Activated CD8-positive, alpha-beta T cell treated with anti-CD3 and anti-CD28 coated beads for 36 hours (primary cell): ENCODE measurements at places on chromosomes 6 and 20. TPM values are rescaled to one million over a fixed set of nuclear protein-coding genes. Genes with fewer than 3 reads are reported as not detected.

GRM1 gene
- total RNA-seq: not detected

DYNLT2 gene
- total RNA-seq: 2.4 TPM

DLL1 gene
- total RNA-seq: 1.9 TPM

DNA sequence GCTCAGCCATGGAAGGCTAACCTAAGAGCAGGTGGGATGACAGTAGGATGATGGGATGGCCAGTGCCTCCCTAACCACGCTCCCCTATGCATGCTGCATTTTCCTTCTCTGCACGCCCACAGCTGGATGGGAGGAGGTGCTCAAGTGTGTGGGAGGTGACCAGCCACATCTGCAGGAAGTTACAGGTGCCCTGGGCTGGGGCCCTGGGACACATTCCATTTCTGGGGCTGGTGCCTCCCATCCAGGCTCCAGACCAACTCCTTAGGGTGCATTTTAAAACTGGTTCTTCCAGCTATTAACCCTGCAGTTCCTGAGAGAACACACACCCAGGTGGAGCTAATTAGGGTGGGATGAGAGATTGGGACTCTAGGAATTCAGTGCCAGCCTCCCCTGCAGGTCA, 135.3 kb upstream of the ARMC2 start:
- H3K4me1 ChIP-seq: peaks cover 6% of the 10 kb centered on the region
- no peaks in the 10 kb centered on the region for H3K27me3 ChIP-seq
- no peak for DNase-seq
- H3K27ac ChIP-seq: no peak overlapping the region

- H3K36me3 ChIP-seq: no peaks in the 10 kb centered on the region
- no peaks in the 10 kb centered on the region for H3K4me1 ChIP-seq
- no peak overlapping the region for H3K4me3 ChIP-seq
- no peak for DNase-seq
- H3K27me3 ChIP-seq: no peaks in the 10 kb centered on the region
Measured at GRCh38 chr6:9621276-9621675, 793.6 kb downstream of the TFAP2A start.

GRCh38 chr6:36594816-36595643, 868 bp downstream of the SRSF3 start:
- peaks cover 29% of the 10 kb centered on the region for H3K4me1 ChIP-seq
- H3K36me3 ChIP-seq: peaks cover 58% of the 10 kb centered on the region
- H3K27me3 ChIP-seq: no peaks in the 10 kb centered on the region
- peak overlapping the region; percentile 96 for H3K27ac ChIP-seq
- peak overlapping the region; percentile 86 for H3K4me3 ChIP-seq

DNA sequence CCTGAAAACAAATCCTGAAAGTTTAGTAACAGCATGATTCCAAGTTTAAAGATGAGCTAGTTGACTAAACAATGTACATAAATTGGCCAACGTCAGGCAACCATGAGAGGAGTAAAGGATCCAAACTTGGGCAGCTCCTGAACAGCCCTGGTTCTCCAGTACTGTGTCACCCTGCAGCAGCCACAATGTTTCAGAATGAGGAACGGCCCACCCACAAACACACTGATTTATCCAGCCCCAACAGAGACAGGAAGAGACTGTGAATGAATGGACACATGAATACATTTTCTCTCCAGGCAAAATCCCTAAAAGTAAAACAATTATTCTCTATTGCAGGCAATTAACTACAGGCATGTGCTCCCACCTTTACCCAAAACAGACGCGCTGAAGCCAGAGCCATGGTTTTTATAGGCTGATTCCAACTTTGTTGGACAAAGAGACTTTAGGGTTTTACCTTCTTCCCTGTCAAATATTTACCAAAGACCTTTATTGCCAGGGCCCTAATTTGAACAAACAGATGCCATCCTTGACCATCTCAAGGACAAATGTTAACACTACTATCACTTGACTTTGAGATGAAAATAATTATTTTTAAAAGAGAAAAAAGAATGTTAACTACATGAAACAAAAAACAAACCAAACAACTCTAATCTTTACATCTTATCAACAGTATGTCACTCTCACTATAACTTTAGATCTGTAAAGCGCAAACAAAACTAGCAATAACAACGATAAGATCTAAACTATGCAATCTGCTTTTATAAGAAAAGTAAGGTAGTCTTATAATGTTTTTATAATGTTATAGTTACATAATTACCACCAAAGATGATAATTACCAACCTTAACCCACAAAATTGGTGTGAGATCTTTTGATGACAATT, 22.9 kb downstream of the CNKSR3 start:
- DNase-seq: no peak
- no peaks in the 10 kb centered on the region for H3K4me1 ChIP-seq
- no peak overlapping the region for H3K4me3 ChIP-seq
- H3K36me3 ChIP-seq: no peaks in the 10 kb centered on the region
- H3K27me3 ChIP-seq: peaks cover 3% of the 10 kb centered on the region

- H3K36me3 ChIP-seq: no peaks in the 10 kb centered on the region
- H3K27ac ChIP-seq: no peak overlapping the region
- H3K27me3 ChIP-seq: peaks cover 5% of the 10 kb centered on the region
- H3K4me3 ChIP-seq: no peak overlapping the region
- peaks cover 12% of the 10 kb centered on the region for H3K4me1 ChIP-seq
- DNase-seq: no peak
Measured at GRCh38 chr6:135236732-135237131, 55.6 kb downstream of the MYB start.
